ENCODE measurements at places on chromosomes 2 and 18.
A peak's percentile ranks its signal among the peaks of the same experiment; 100 is the strongest.

- DNase-seq, result no peak
These were observed 31.2 kb upstream of the OTOF start for GRCh38 chr2:26509141-26509540.

DNA sequence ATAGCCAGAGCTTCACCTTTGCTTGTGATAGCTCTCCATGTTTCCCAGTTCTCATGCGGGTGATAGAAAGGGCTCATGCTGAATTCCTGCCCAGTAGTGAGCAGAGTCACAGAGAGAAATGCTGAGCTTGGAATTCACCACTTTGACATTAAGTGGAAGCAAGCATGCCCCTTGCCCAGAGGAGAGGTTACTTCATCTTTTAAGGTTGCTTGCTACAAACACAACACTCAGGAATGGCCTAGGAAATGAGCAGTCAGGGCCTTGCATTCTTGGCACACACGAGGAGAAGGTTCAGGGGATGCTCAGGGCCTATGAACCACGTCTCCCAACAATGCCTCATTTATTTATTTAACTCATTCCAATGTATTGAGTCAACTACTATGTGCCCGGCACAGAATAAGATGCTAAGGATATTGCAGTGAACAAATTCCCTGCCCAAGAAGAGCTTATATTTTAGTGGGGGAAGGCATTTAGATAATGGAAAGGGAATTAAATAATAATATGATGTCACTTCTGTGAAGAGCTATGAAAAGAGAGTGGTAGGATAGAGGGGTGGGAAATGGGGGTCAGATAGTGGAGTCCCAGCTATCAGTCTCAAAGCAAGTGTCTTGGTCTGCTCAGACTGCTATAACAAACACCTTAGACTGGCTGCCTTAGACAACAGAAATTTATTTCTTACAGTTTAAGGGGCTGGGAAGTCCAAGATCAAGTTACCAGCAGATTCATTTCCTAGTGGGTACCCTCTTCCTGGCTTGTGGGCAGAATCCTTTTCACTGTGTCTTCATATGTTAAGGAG, 42.1 kb downstream of the DDX18 start:
- DNase-seq, result no peak

GRCh38 chr2:135246711-135247270, 194.7 kb downstream of the RAB3GAP1 start:
- DNase-seq, result no peak

GRCh38 chr2:218885981-218886947, 5.6 kb downstream of the WNT10A start:
- DNase-seq, result no peak

DNA sequence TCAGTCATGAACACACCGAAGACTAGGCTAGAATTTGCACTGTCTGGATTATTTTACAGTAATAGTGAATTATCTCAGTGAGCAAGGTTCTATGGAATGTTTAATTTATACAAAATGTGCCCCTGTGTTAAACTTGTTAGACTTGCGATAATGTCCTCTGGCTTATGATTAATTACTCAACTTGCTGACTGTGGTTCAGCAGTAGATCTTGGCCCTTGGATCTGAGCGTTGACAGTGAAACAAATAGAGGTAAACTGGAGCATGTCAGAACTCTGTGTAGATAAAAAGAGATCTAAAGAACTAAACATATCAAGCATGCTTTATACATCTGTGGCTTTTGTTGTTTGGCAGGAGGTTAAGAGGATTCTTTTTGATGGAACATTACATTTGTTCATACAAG, 407.6 kb downstream of the DSEL start:
- no peak for DNase-seq

DNA sequence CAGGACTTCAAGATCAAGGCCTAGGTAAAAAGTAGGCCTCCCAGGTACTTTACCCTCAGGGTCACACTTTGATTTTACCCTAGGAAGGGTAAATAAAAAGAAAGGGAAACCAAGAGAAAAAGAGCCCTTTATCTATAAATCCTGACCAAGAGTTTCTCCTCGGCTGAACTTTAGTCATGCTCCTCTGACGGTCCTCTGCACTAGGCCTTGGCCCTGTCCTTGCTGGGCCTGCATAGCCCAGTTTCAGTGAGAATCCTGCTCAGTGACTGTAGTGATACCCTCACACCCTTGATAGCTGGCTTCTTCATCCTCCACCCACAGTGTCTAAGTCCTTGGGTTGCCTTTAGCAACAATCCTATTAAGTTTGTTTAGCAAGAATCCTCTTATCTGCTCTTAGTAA, 20.5 kb upstream of the ITSN2 start:
- DNase-seq, result no peak

DNA sequence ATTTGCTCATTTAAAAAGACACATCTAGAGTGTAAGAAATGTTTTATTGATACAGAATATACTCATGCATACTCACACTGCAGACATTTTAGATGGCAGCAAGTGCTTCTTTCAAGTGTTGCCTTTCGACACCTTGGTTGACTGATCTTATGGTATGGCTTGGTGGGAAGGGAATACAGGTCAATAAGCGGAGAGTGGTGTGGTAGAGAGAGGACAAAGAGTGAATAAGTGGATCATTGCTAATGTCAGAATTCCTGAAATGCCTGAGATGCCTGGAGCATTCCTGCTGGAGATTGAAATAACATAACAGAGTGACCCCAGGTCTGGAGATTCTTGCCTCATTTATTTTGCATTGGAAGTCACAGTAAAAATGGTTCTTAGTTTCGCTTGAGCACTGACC, 76.7 kb downstream of the RND3 start:
- no peak for DNase-seq

- no peak for DNase-seq
These were observed 260.1 kb downstream of the CYRIA start for GRCh38 chr2:16405551-16405950.

GRCh38 chr2:152036611-152037469, 62.0 kb downstream of the CACNB4 start:
- peak; percentile 45 for DNase-seq

- DNase-seq, result no peak
These were observed 17.8 kb downstream of the RFTN2 start for GRCh38 chr2:197657562-197657961.

GRCh38 chr2:84088656-84089055, 370.4 kb downstream of the SUCLG1 start:
- no peak for DNase-seq

DNA sequence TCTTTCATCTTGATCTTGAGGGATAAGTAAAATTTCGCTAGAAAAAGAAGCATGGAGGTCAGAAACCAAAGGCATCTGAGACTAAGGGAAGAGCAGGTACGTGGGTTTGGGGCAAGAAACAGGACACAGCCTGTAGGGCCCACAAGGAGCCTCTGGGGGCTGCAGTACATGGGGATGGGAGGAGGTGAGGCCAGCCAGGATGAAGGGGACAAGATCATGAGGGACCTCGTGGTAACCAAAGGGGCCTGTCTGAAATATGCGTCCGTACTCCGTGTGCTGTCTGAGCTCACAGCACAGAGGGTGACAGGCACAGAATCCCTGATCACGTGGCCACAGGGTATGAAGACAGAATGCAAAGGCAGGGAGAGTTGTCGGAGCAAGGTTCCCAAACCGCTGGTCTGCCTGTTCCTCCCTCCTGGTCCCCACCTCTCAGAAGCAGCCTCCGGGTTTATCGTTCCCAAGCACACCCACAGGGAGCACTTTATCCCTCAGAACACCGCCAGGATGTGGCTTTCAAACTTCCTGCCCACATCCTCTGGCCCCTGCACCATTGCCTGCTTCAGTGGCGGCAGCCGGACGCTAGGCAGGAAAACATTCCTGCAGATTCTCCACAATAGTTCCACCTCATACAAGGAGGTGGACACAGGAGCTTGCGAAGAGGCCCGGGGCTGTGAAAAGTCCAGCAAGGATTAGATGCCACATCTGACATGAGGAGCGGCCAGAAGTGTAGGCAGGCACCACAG, 12.0 kb downstream of the TMEM163 start:
- DNase-seq, result no peak

DNA sequence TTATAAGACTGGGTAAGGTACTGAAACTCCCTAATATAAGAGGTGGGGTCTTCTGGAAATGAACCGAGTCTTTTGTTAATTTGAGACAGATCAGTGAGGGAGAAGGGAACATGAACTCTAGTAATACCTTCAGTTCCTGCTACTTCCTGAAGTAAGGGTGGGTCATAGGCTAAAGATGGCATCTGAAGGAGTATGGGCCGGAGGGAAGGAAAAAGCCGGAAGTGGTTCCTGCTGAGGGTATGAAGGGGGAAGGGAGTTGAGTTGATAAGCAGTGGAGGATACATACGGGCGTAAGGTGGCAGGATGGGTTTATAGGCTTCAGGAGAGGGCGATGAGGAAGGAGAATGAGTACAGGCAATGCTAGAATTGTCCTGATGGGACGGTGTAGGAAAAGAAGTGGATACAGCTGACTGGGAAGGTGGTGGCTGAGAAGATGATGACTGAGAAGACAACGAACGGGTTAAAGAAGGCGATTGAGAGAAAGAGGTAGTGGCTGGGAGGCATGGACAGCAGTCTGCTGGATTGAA, 58.2 kb downstream of the KYNU start:
- DNase-seq, result no peak

DNA sequence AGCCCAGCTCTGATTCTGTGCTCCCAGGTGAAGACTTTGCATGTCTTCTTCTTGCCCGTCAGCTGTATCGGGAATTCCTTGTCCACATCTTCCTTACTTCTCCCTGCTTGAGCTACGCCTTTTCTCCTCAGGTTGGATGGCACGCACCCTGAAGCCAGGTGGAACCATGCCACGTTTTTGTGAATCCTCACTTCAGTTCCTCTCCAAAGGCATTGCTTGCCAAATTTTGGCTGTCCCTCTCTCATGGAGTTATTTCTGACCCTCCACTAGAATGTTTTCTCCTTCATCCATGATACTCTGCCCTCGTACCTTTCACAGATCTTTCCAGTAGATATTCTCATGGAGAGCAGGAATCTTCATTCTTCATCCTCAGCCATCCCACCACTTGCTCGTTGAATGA, 20.2 kb downstream of the ZCCHC2 start:
- DNase-seq, result no peak

DNA sequence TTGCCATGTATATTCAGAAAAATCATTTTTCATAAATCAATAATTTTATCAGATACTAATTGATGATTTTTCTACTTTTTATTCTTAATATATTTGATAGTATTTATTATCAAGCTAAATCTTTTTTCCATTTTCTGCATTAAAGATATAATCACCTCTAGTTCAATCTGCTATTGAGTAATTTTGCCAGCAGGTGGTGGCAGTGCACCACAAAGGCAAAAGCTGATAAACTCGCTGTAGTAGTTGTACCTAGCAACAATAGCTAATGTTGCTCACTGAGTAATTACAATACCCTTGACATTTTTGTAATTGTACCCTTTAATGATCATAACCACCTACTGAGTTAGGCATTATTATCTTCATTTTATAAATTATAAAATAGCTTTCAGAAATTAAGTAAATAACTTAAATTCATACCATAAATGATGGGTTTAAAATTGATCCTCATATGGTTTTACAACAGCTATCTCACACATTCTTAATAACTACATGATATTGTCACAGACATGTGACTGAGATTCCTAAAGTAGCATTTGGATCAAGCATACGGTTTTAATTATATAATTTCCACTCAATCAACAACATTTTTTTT, 52.0 kb upstream of the CALCRL start:
- DNase-seq, result peak; percentile 26

GRCh38 chr18:72721330-72721729, 146.5 kb downstream of the NETO1 start:
- DNase-seq, result no peak

DNA sequence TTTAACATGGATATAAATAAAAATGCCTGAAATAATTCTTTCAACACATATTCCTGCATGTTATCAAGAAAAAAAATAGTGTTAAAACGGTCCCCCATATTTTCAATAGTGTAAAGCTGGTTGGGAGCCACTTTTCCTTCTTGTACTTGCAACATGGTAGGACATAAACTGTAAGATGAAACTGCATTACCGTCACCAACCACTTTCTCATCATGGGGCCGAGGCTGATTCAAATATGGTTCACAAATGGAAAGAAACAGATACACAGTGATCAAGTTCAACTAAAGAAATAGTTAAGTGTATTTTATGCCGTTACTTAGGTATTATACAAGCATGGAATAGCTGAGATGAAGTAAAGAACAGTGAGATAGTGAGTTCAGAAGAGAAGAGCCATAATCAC, 360.7 kb downstream of the ZEB2 start:
- DNase-seq, result no peak

- no peak for DNase-seq
These were observed 2.2 kb downstream of the SIX3 start for GRCh38 chr2:44943693-44944101.

- DNase-seq, result no peak
These were observed 14.8 kb downstream of the CERKL start for GRCh38 chr2:181642086-181642485.

DNA sequence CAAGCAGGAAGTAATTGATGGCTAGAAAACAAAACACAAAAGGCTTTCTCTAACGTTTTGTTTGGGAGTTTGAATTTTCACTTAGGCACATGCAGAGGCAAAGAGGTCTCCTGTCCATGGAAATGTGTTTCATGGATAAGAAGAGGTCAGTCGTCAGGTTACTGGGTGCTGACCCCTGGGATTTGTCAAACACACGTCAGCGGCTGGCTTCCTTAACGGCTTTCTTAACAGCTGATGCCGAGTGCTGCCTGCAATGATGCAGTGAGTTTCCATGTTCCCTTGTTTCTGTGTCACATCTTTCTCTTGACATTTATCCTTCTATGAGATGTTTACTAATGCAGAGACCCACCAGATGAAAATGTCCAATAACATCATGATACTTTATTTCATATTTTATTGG, 31.7 kb downstream of the GPR39 start:
- DNase-seq, result no peak

DNA sequence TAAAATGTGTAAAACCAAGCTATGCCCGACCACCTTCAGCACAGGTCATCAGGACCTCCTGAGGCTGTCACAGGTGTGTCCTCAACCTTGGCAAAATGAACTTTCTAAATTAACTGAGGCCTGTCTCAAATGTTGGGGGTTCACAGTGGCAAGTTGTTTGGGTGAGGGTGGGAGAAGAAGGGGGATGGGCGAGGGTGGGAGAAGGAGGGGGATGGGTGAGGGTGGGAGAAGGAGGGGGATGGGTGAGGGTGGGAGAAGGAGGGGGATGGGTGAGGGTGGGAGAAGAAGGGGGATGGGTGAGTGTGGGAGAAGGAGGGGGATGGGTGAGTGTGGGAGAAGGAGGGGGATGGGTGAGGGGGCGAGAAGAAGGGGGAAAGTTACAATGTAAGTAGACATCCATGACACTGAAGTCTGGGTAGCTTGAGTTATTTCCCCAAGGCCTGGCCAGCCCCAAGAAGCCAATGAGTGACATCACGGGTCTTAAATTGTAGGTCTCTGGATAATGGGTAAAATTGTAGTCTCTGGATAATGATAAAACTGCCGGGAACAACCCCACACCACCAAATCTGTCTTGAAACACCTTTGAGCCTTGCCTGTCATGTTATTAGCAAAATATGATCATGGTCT, 56.3 kb downstream of the TIMM21 start:
- no peak for DNase-seq
